Mesenteric fat pad (tissue), 1 donor: ENCODE measurements at places on chromosomes 5 and 9. TPM values are rescaled to one million over a fixed set of nuclear protein-coding genes. Genes with fewer than 3 reads are reported as not detected.

DNA sequence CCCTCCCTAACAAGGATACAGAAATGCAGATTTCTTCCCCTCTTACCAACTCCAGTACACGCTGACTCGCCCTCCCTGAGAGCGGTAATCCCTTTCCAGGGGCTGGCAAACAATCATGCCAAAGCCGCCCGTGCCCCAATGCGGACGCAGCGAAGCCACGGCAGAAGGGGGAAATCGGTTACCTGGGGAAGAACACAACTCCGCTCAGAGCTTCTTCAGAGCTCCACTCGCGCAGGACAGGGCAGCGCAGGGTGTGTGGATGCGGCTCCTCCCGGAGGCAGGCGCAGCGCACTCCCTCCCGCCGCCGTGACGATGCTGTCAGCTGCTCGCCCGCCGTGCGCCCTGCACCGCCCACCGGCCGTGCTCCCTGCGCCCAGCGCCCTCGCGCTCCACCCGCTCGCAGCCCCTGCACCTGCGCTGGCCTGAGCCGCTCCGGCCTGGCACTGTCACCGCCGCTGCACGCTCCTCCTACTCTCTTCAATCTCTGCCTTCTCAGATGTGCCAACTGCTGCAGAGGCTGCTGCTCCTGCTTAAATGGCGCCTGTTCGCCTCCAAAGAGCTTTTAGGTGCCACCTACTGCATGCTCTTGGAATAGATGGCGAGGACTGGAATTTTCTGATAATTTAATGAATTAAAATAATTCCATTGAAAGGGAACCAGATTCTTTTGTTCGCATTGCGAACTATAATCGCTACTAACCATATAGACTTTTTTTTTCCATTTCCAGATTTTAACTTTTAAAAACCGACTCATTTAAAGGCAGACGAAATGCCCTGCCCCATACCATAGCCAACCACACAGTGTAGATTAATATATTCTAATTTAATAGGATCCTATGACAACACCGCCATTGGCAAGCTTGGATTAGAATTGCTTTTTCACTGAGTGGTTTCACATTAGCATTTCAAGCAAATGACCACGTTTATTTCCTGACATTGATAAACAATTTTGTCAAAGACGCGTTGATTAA, at the start of gene DIRAS2:
DIRAS2 (minus strand) TSS at position 255 of the 970 bp plus-strand sequence. CDS start 28,997 bp downstream, outside the sequence.
- no peak for DNase-seq

- no peak for DNase-seq
These were observed 30.4 kb upstream of the BICD2 start for GRCh38 chr9:92795000-92795399.

Gene PHF24
- 0.39 TPM for total RNA-seq

DNA sequence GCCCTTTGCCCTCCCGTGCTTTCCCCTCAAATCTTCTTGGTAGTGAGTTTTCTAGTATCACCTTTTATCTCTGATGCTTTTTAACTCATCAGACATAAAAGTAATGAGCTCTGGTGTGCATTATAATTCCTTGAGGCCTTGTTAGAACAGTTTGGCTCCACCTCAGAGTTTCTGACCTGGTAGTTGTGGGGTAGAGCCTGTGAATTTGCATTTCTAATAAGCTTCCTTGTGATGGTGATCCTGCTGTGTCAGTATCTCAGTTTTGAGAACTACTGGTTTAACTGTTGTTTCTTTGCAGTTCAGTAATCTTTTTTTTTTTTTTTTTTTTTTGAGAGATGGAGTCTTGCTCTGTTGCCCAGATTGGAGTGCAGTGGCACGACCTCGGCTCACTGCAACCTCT, 31.1 kb downstream of the UBE2D2 start:
- DNase-seq: peak; percentile 2

GRCh38 chr5:16178745-16179372, 732 bp downstream of the MARCHF11 start:
- DNase-seq: no peak

- DNase-seq: no peak
These were observed 500.2 kb upstream of the DAP start for GRCh38 chr5:11261241-11261640.

Gene ZNF454
- total RNA-seq: 1.8 TPM

DNA sequence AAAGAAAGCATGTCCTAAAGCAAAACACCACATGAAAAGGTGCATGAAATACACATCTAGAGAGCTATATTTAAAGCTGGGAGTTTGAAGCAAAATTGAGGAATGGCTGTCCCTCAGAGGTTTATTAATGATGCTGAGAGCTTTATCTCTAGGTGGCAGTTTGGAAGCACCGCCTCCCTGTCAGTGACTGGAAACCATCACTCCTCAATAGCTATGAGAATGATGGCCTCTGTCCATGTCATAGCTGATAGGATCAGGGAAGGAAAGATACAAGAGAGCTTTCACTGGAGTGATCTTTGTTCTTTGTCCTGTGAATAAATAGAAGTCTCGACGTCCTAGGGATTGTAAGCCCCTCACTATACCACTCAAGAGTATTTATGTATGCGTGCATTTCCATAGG, 110.5 kb downstream of the NUDT12 start:
- DNase-seq: no peak

Gene GAPT
- total RNA-seq: 2.0 TPM

Gene OTP
- total RNA-seq: not detected

GRCh38 chr5:161278739-161279660, 267.5 kb downstream of the GABRB2 start:
- DNase-seq: no peak

DNA sequence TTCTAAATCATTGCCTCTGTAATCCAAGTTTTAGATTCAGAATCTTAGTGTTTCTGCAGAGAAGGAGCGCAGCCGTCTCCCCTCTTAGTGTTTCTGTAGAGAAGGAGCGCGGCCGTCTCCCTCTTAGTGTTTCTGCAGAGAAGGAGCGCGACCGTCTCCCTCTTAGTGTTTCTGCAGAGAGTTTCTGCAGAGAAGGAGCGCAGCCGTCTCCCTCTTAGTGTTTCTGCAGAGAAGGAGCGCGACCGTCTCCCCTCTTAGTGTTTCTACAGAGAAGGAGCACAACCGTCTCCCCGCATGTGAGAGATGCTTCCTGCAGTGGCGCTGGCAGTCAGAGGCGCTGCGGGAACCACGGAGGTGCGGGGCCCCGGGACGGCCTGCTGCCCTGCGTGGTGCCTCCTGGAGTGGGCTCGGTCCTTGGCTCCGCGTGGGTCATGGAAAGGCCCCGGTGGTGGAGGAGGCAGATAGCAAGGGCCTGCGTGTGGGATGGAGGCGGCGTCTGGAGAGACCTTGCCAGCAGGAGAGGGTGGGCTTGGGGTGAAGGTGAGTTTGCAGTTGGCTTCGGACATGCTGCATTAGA, 10.9 kb downstream of the CEP72 start:
- no peak for DNase-seq

GRCh38 chr5:19923742-19924141, 64.3 kb downstream of the CDH18 start:
- no peak for DNase-seq

Gene PCDHB13
- total RNA-seq: 2.8 TPM

Gene WDR38
- not detected for total RNA-seq

DNA sequence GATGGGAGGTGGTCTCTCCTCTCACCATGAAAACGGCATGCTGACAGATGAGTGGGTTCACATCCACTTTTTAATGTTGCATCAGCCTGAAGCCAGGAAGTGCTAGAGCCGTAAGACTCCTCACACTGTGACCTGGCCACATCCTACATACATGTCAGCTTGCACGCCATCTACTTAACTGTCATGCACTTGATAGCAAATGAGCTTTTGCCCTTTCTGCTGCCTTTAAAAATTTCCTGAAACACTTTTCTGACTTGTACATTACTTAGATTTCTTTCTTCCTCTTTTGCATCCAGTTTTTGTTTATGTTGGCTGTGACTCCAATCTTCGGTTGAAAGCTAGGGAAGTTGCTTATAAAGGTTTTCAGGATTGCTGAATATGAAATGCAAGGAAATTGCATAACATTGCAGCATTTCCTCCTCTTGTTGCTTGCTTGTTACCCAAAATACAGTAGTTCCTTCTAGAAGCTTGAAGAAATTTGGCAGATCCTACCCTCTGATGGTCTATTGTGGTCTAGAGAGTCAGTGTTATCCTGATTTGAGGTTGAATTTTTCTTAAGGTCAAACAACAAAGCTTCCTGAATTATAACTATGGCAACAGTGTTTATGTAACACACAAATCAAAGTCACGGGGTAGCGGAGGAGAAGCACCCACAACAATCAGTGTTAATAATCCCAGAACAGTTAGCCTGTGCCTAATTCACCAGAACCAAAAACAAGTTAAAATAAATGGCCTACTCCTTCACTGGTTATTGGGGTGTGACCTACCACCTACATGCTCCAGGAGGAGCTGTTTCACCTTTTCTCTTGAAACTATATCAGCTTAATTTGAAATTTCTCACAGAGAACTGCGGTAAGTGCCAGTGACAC, 232.5 kb downstream of the ARHGAP26 start:
- no peak for DNase-seq

Gene PFN3
- total RNA-seq: not detected

Gene PCDHB10
- 1.4 TPM for total RNA-seq

DNA sequence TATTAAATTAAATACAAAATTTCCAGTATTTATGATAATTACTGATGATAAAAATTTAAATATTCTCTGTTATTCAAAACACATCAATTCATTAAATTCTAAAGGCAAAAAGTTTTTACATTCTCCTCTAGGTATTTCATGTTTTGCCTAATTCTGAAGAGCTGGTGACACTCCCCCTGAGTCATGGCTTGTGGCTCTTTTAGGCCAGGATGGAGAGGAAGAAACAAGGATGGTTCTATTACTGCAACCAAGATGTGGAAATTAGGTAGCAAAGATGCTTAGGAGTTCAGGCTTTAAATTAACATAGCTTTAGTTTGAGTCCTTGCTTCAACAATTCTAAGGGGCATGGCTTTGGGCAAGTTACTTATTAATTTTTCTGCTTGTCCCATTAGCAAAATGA, 1295.8 kb downstream of the EFNA5 start:
- no peak for DNase-seq

DNA sequence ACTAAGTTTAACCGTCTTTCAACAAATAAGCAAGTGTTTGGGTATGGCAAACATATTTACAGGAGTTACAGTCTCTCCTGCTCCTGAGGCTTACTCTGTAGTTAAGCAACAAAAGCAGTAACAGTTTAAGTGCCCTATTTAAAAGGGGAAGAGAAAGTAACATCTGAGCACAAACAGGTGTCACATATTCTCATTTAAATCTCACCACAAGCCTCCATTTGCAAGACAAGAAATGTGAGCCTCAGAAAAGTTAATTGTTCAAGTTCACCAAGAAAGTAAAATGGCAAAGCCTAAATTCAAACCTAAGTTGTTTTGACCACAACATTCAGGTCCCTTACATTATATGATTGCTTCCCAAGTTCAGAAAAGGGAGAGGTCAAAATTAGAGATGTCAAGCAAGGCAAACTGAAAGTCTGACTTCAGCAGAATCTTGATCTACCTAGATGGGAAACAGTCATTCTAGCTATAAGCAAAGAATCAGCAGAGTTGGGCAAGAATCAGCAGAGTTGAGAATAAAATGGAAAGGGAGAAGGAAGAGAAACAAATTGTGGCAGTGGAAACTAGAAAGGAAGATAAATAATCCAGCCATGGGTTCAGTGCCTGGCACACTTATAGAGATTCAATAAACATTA, 93.4 kb downstream of the STRBP start:
- DNase-seq: no peak

DNA sequence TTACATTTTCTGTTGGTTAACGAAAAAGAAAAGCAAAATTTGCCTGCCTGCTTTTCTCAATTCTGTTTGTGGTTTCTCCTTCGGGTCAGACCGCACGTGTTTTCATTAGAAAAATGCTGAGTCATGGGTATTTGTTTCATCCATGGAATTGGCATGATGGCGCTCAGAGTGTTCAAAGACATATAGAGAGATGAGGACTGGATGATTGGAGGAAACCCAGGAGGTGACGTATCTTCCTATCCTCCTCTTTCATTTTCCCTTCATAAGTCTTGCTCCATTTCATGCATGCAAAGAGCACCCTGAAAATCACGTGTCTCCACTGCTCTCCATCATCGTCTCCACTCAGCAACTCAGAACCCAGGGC, 353.8 kb upstream of the WWC1 start:
- no peak for DNase-seq

Gene RPL37
- total RNA-seq: 961 TPM

- DNase-seq: no peak
These were observed 475.7 kb upstream of the TNC start for GRCh38 chr9:115593587-115594091.

DNA sequence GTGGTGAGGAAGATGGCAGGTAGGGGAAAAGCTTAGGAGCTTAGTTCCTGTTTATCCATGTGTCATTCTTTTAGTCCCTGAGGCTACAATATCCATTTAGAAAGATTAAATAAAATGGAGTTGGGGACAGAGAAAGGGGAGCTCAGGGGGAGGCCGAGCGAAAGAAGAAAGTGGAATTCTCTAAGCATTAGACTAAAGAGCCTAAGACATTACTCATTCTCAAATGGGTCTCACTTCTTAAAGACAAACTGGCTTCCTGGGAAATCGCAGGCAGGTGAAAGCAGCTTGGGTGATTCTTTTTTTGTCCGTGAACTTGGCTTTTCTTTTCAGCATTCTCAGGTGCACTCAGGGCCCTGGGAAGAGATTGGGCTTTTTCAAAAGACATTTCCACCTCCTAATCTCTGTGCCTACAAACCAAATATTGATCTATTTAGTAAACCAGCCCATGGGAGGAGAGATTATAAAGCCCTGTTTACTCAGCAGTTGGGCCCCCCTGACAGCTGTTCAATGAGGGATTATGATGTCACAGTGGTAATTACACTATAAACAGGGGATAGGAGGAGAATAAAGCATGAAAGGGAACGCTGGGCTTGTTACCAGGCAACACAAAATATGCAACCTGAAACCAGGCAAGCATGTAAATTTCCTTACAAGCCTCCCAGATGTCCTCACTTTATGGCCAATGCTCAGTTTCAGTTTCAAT, 584.0 kb downstream of the ACTL7B start:
- no peak for DNase-seq
